T-helper 22 cell (primary cell): ENCODE measurements at places on chromosomes 5 and 9.

GRCh38 chr9:107489687-107490605 is at the start of gene KLF4:
Gene KLF4 (minus strand): TSS chr9:107489769. CDS start chr9:107489172, 597 bp downstream.
- peak; percentile 17 for DNase-seq

DNA sequence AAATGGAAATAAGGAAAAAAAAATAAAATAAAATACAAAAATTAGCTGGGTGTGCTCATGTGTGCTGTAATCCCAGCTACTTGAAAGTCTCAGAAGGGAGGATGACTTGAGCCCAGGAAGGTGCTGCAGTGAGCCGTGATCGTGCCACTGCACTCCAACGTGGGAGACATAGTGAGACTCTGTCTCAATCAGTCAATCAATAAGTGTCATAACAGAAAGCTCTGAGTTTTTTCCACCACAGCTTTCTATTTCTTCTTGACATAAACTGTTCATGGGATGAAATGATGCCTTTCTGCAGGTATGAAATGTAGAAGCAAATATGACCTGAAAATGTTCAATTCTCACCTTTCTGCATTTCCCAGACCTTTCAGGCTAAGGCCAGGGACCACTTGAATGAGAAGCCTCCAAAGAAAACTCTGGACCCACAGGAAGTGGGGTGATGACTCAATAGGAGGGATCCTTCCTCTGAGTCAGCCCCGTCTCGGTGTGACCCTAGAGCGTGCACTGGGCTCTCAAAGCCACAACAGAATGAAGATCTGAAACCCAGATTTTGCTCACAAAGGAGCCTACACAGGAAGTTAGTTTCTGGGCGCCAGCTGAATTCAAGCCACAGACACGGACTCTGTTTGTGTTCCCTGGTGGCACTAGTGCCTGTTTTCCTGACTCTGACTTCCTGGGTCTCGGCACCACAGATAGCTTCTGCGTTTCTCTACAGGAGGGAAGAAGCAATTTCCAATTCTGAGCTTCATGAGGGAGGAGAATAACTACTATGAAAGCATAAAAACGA is 62.0 kb downstream of the ANKH start:
- DNase-seq = peak; percentile 70

GRCh38 chr5:17196024-17196423 is 21.4 kb upstream of the BASP1 start:
- DNase-seq = no peak

- DNase-seq = no peak
Observed at GRCh38 chr5:137613554-137614265, 114.6 kb upstream of the SPOCK1 start.

DNA sequence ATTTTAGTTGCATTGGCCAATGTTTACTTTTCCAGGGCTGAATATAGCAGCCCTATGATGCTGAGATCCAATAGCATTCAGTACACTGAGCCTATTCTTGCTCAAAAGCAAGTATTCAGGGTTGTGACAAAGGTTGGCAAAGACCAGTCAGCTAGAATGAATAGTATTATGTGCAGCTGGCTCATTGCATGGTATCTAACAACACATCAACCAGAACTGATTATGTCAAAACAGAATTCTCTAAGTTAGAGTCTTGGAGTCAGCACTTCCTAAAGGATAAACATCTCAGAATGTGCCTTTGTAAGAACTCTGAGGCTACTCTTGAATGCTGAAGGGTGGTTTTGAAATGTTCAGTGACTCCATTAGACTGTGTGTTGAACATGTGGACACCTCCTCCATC is 774.5 kb upstream of the RGMB start:
- no peak for DNase-seq

DNA sequence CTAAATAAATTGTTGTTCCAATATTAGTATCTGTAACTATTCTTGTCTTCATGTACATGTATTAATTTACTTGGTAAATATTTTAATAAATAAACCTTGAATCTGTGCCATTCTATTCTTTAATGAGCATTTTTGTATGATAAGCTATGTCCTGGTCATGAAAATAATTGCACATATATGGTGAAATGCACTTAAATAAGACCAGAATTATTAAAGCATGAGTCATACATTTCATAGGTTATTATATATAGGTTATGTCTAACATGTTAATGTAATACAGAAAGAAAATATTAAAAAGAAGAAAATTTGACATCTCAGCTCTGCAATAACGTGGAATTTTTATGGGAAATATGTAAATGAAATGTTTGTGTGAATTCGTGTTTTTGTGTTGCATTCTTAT is 1168.1 kb downstream of the TAF11L14 start:
- DNase-seq = no peak

- no peak for DNase-seq
Observed at GRCh38 chr5:173778152-173778782, 109.9 kb upstream of the CPEB4 start.

- no peak for DNase-seq
Observed at GRCh38 chr5:134572811-134573210, 47.3 kb downstream of the JADE2 start.

DNA sequence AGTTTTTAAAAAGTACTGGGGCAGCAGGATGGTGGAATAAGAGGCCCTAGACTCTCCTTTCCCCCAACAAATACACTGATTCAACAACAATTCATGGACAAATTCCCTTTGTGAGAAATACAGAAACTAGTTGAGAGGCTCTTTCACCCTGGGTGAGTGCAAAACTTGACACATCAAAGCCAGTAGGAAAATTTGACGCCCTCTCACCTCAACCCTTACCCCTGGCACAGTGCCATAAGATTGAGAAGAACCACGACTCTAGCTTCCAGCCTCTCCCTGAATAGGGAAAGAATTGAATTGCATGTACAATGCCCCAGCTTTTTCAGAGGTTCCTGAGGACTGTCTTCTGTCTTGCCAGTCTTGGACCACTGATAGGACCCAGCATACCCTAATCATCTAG is 12.3 kb downstream of the KIF4B start:
- no peak for DNase-seq

GRCh38 chr9:132241840-132242620 is 80.2 kb downstream of the NTNG2 start:
- peak; percentile 37 for DNase-seq

DNA sequence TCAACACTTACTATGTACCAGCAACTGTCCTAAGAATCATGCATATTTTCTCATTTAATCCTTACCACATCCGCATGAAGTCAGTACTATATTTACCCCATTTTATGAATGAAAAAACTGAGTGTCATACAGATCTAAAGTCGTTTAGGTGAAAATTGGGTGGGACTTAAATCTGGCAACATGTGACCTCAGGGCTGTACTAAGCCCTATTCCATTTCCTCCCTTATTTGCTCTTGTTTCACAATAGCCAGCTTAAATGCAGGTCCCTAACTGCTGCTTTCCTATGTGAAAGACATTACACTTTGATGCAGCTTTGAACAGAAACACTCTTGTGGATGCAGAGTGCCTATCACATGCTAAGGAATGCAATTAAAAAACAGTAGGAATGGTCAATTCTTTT is 2.5 kb upstream of the RAB14 start:
- DNase-seq = no peak

- DNase-seq = no peak
Observed at GRCh38 chr5:73066466-73066865, 53.9 kb upstream of the TMEM171 start.

DNA sequence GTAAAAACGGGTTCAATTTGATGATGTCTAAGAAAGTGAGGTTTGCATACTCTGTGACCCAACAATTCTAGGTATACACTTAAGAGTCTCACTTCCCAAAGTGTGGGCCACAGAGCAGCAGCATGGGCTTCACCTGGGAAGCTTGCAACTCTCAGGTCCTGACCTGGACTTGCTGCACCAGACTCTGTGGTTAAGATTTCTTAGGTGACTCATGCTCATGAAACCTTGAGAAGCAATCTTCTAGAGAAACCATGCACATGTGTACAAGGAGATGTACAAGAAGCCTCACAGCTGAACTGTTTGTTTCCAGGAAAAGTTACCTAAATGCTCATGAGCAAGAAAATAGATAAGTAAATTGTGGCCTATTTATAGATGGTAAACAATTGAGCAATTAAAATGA is 30.0 kb downstream of the DNAJC21 start:
- no peak for DNase-seq

DNA sequence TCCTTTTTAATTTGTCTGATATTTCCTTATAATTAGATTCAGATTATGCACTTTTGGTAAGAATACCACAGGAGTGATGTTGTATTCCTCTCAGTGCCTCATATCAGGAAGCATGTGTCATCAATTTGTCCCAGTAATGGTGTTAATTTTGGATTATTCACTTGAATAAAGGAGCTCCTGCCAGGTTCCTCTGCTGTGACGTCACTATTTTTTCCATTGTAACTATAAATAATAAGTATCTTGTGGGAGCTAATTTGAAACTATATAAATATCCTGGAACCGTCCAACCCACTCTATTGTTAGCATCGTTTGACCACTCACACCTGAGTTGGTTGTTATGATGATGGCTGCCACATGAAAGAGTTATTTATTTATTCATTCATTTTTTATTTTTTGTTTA is 107.9 kb downstream of the INVS start:
- no peak for DNase-seq

DNA sequence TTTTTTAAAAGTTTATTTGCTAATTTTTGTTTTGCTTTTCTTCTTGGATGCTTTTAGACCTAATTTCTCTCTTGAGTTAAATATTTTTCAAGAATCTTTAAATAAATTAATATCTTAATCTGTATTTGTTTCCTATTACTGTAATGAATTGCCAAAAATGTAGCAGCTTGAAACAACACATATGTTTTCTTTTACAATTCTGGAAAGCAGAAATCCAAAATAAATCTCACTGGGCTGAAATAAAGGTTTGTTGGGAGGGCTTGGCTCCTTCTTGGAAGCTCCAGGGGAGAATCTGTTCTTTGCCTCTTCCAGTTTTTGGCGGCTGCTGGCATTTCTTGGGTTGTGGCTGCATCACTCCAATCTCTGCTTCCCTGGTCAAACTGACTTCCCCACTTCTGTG is 658.1 kb upstream of the ARRDC3 start:
- DNase-seq = no peak

GRCh38 chr5:132265336-132266030 is 8.0 kb downstream of the PDLIM4 start:
- DNase-seq = no peak

GRCh38 chr9:99368341-99369326 is 146.6 kb downstream of the SEC61B start:
- no peak for DNase-seq

- no peak for DNase-seq
Observed at GRCh38 chr5:174505621-174506020, 218.8 kb upstream of the MSX2 start.

GRCh38 chr5:1332461-1333001 is 12.4 kb downstream of the CLPTM1L start:
- no peak for DNase-seq

- DNase-seq = no peak
Observed at GRCh38 chr5:162487528-162488525, 420.3 kb downstream of the GABRG2 start.

- DNase-seq = no peak
Observed at GRCh38 chr9:27683181-27683580, 109.9 kb upstream of the C9orf72 start.

DNA sequence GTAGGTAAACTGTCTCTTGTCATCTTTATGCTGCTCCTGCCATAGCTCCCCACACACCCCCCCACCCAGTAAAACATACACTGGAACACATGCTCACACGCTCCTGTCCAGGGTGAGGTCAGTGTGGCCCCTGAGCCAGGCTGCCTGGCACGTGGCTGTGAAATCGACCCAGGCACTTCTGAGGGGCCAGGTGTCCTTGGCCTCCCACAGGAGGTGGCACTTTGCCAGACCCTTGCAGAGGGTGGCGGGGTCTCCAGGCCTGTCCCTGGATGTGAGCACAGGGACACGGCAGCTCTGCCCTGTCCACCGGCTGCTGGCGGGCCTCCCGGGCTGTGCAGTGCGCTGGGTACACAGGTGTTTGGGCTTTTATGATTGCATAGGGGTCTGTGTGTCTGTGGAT is 10.0 kb upstream of the CRB2 start:
- DNase-seq = no peak

GRCh38 chr9:108676355-108676754 is 179.4 kb downstream of the ACTL7B start:
- no peak for DNase-seq

DNA sequence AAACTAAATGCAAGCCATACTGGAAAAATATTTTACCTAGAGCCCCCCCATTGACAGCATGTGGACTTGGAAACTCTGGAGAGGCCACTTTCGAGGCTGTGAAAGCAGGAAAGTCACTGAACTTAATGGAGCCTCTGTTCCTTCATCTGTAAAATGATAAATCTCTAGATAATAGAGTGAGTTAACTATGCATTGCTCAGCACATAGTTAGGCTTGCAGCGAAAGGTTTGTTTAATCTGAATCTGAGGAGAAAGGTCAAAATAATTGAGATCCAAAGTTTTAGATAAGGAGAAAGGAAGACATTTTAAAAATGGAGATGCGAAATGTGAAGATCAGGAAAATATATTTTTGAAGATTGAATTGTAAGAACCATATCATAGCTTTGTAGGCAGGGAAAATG is 4.6 kb downstream of the PCSK5 start:
- DNase-seq = no peak

GRCh38 chr5:2742921-2743679 is 8.4 kb downstream of the IRX2 start:
- no peak for DNase-seq
